ENCODE measurements at places on chromosomes 1 and 21.

- DNase-seq = peak; percentile 10
These were observed 43.4 kb downstream of the WDR64 start for GRCh38 chr1:241695246-241696171.

DNA sequence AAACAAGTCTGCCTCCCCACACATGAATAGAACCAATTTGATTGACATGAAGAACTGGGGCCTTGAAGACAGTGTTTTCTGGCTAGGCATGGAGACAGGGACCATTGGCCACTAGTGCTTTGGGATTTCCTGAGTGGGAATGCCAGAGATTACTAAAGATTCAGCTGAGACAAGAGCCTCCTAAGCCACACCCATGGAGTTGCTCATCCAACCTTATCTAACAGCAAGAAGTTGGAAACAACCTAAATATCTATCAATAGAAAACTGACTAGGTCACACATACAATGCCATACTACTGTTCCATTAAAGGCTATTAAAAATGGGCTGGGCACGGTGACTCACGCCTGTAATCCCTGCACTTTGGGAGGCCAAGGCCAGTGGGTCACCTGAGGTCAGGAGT lies 184.1 kb downstream of the ZBTB18 start:
- no peak for DNase-seq

GRCh38 chr1:19407494-19408096 lies 77.7 kb downstream of the CAPZB start:
- no peak for DNase-seq

GRCh38 chr1:17198476-17199258 lies 6.3 kb upstream of the PADI1 start:
- DNase-seq = peak; percentile 66

GRCh38 chr1:2840036-2840809 lies 38.7 kb upstream of the TTC34 start:
- DNase-seq = no peak

DNA sequence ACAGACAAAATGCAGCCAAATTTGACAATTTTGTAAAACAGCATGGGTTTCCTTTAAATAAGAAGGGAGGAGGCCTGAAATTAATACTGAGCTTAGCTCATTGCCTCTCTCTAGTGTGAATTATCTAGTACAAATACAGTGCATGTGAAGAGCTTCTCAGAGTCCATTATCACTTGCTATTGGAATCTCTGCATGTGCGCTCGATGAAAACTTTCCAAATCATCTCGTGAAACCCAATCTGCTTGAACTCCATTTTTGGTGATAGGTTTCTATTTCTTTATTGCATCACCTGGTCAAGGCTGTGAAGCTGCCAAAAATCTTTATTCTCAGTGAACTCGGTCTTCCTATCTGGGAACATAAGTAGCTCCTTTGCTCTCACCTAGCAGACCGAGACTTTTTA lies 49.5 kb upstream of the LYPLAL1 start:
- DNase-seq = no peak

DNA sequence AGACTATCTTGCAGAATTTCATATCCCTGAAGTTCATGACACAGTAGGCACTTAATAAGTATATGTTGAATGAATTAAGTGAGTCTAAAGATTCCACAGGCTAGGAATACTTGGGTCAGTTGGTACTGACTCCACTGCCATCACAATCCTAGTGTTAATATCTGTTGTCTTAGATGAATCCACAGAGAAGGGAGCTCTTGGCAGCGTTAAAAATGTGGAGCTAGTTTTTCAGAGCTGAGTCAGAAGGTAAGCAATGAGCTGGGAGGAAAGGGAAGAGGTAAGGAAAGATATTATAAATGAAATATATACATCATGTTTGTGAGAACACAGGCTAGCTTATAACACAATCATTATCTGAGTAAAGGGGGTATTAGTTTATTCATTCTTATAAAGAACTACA lies 21.8 kb upstream of the GORAB start:
- DNase-seq = no peak

GRCh38 chr1:181173761-181174447 lies 85.4 kb downstream of the IER5 start:
- peak; percentile 67 for DNase-seq

GRCh38 chr1:118335331-118335732 lies 150.3 kb upstream of the SPAG17 start:
- peak; percentile 47 for DNase-seq

GRCh38 chr1:177857285-177857684 lies 112.6 kb downstream of the SEC16B start:
- no peak for DNase-seq

- no peak for DNase-seq
These were observed 78.2 kb downstream of the SLC16A1 start for GRCh38 chr1:112877750-112878149.

DNA sequence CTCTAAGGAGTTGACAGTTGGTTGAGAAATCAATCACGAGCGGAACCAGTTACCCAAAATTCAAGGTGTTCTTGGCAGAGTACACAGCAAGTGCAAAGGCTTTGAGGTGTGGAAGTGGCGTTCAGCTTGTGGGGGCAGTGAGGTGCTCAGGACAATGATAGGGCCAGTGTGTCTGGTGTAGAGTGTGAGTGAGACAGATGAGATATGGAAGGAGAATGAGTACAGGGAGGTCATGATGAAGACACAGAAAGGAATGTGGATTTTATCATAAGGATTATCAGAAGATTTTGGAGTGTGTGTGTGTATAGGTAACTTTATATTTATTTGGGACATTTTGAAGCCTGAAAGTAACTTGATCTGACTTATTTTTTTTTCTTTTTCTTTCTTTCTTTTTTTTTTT lies 40.9 kb downstream of the IFI44 start:
- DNase-seq = peak; percentile 66

DNA sequence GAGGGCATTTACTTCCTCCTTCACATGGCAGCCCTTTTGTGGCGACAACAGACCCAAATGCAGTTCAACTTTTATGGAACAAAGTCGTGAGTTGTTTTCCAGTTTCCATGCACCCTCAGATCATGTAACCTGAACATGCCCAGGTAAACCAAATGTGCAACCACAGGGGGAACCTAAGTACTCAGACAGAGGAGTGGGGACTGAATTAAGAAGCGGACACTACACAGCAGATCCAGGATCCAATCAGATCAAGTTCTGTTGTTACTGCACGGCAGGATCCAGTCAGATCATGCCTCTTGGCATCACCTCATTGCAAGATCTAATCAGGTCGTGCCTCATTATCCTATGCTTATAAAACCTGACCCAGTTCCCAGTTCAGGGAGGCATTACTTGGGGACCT lies 115.7 kb downstream of the MATN1 start:
- DNase-seq = no peak

GRCh38 chr1:203447151-203447550 lies 28.5 kb upstream of the PRELP start:
- no peak for DNase-seq

GRCh38 chr1:210291786-210292230 lies 36.9 kb upstream of the HHAT start:
- peak; percentile 15 for DNase-seq

GRCh38 chr1:217626321-217626720 lies 4.6 kb downstream of the GPATCH2 start:
- DNase-seq = peak; percentile 14

DNA sequence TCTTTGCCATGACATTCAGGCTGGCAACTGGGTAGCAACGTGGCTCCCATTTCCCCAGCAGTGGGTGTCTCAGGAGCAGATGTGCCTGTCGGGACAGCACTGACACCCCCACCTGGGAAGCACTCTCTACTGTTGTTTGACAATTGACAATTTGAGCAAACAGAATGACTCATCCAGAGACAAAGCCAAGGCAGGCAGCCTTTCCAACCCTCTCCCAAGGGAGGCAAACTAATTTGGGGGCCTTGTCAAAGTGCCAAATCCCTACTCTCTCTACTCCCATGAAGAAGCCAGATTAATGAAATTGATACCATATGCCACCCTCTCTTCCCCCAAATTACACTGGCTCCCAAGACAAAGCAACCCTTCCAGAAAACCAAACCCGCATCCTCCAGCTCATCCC lies 65.6 kb downstream of the GRIK3 start:
- DNase-seq = no peak

- peak; percentile 57 for DNase-seq
These were observed 209.7 kb downstream of the PATJ start for GRCh38 chr1:61951731-61952580.

GRCh38 chr1:109272021-109272799 lies 10.7 kb downstream of the PSRC1 start:
- no peak for DNase-seq

DNA sequence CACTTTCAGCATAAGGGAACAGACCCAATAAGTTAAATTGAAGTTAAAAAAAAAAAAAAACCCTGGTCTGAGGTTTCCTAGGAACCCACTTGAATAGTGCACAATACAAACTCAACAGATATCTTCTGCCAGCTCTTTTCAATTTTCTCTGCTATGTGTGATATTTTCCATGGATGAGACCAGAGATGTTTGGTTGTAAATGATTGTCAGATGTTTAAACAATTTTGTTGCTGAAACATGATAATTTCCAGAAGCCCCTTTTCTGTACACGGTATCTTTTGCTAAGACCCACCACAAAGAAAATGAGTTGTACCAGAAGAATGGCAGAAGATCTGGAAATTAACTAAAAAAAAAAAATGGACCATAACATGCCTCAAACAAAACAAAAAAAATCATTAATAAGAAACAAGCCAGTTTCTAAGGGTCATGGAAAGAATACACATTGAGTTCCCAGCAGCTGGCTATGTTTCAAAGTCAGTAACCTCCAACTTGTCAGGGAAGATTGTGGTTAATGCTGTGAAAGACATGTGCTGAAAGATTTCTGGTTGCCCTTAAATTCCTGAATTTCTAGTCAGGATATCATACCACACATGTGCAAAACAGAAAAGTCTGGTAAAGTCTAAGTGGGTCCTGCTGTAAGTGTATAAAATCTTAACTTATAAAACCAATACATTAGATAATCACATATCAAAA lies 35.6 kb upstream of the MGST3 start:
- DNase-seq = peak; percentile 13

DNA sequence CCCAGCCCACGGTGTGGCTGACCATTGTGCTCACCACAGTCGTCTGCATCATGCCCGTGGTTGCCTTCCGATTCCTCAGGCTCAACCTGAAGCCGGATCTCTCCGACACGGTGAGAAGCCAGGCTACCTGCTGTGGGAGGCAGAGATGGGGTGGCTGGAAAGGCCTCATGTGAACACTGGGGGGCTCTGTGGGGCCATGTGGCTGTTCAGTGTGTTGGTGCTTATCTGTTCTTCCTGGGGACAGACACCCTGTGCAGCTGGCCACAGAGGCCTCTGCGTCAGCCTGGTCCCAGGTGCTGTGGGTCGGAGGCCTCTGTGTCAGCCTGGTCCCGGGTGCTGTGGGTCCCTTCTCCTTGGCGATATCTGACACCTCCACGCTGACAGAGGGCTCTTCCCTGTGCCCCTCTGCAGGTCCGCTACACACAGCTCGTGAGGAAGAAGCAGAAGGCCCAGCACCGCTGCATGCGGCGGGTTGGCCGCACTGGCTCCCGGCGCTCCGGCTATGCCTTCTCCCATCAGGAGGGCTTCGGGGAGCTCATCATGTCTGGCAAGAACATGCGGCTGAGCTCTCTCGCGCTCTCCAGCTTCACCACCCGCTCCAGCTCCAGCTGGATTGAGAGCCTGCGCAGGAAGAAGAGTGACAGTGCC lies 23.2 kb downstream of the ATP8B2 start:
- DNase-seq = no peak

GRCh38 chr1:117143871-117144270 lies 22.3 kb upstream of the TRIM45 start:
- no peak for DNase-seq

- DNase-seq = no peak
These were observed 87.9 kb downstream of the PTPRU start for GRCh38 chr1:29324202-29324601.

- peak; percentile 97 for DNase-seq
These were observed 37.7 kb upstream of the BCL10 start for GRCh38 chr1:85313888-85314696.

DNA sequence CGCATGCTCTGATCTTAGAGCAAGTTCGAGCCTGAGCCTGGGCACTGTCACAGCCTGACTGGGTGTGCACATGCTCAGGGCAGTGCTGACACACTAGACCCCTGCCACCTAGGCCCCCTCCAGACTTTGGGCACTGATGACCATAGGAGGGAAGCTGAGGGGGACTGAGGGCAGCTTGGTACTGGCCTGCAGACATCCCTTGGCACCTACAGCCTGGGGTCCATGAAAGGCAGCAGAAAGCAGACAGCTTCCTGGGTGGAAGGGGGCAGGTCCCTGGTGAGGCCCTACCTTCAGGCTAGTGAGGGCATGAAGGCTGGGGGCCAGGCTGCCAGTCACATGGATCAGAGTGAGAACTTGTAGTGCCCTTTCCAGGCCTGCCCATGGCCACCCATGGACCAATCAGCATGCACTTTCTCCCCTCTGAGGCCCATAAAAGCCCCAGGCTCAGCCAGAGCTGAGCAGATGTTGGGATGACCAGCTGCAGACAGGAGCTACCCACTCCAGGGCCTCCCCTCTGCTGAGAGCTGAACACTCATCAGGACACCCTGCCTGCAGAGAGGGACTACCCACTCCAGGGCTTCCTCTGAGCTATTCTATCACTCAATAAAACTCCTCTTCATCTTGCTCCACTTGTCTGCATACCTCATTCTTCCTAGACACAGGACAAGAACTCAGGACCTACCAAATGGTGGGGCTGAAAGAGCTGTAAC lies 680.8 kb downstream of the MATN1 start:
- DNase-seq = no peak

DNA sequence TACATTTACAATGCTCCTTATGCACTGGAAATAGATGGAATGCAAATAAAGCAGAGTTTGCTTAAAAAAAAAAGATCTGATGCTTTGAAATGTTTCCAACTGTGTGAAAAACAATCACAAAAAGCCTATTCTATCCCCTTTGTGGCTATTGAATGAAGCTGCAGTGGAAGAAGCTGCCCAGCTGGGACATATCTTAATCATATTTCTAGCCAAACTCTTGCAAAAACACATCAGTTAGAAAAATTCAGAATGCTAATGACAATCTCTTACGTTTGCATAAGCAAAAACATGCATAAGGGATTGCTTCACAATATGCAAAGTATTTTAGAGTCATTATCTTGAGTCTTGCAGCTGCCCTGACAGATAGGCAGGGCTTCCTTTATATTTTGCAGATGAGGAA lies 526.4 kb upstream of the USP24 start:
- DNase-seq = no peak

- no peak for DNase-seq
These were observed 53.3 kb downstream of the B3GALT5 start for GRCh38 chr21:39666026-39666425.

- peak; percentile 57 for DNase-seq
These were observed 284.6 kb downstream of the PTBP2 start for GRCh38 chr1:97006044-97006661.

GRCh38 chr1:239250353-239251035 lies 135.9 kb upstream of the CHRM3 start:
- peak; percentile 81 for DNase-seq

- peak; percentile 46 for DNase-seq
These were observed 3.1 kb downstream of the ACTA1 start for GRCh38 chr1:229430761-229431283.

DNA sequence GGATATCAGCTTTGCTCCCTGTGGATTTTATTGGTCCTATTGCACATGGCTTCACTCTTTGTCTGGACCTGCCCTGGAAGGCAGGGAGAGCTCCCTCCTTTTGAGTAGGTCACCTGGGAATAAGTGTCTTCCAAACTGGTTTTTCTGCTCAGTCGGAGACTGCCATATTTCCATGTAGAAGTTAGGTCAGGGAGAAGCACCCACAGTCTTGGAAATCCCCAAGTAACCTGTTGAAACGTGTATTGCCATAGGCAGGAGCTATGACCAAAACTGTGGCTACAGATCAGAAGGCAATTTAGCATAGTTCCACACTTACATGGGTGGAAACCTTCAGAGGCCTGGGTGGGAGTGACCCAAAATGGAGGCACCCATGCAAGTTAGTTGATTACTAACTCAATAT lies 3.5 kb upstream of the GNG12 start:
- DNase-seq = no peak
